Stimulated activated CD8-positive, alpha-beta memory T cell treated with anti-CD3 and anti-CD28 coated beads, Interleukin-4, amount 100 ng/mL, for 24 hours (primary cell): ENCODE measurements at places on chromosomes 6 and 20.

GRCh38 chr6:126773112-126773805 is 345.2 kb upstream of the RSPO3 start:
- no peak for DNase-seq

GRCh38 chr20:62065674-62066338 is at the start of gene TAF4:
Gene TAF4, minus strand, starts transcription at chr20:62065881. Its CDS starts 71 bp downstream, at chr20:62065810.
- peak; percentile 70 for DNase-seq

DNA sequence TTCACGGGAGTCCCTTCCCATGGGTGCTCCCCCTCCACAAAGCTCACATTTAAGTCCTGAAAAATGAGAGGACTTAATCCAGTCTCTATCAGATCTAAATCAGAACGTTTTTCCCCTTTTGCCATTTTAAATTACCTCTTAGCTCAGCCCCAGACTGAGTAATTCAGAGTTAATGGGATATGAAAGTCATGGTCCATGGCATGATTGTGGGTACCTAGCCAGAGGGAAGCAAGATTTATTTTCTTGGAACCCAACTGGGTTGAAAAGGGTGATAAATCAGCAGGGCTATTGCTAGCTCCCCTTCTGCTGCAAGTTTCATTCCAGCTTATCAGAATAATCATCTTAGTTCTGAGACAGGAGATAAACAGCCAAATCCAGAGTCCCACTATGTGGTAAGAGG is 320.2 kb upstream of the CHD6 start:
- no peak for DNase-seq

DNA sequence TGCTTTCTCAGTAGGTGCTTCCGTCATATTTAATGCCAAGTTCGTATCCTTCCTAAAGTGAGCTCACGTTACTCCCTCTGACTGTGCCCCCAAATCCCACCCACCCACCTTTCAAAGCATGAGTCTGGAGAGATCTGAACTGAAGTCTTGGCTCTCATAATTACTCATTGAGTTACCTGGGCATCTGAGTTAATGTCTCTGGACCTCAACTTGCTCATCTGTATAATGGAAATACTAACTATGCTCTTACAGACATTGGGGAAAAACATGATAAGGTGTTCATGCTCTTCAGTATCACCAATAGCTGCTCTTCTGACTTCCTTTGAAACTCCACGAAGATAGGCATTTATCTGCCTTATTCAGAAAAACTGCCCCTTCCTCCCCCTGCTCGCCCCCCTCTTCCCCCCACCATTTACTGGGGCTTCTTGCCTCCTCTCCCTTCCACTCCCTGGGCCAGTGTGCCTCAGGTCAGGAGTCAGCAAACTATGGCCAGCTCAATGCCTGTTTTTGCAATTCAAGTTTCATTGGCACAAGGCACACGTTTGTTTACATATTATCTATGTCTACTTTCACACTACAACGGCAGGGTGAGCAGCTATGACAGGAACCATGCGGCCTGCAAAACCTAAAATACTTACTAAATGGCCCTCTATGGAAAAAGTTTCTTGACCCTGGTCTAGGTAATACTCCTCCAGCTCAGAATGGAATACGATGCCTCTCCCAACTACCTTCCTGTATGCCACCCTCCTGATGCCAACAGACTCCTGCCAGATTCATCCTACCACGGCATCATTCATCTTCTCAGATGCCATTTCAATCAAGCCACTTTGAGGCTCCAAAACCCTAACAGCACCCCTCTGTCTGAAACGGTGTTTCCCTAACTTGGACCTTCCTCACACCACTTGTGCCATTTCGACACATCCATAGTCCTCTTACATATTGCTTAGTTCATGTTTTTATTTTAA is 138.7 kb downstream of the ZMYND8 start:
- DNase-seq = no peak

DNA sequence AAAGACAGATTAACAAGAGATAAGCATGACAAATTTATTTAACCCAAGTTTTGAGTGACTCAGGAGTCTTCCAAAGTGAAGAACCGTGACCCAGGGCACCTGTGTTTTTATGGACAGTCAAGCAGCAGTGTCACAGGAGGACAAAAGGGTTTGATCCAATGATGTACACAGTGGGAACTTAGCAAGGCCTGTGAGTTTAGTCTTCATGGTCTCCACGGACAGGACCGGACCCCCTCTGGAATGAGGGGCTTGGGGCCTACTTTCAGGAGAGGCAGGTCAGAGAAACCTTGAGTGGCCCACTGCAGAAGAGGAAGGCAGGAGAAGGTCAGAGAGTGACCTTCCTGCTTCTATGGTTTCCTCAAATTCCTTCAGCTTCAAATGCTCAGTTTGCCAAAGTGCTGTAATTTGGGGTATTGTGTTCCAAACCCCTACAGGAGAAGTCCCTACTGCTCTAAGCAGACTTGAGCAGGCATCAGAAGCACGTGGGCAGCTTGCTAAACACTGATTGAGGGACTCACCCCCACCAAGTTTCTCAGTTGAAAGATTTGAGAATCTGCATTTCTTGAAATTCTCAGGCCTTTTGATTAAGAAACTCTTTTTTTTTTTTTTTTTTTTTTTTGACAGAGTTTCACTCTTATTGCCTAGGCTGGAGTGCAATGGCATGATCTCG is 26.4 kb upstream of the ZMYND8 start:
- DNase-seq = no peak

DNA sequence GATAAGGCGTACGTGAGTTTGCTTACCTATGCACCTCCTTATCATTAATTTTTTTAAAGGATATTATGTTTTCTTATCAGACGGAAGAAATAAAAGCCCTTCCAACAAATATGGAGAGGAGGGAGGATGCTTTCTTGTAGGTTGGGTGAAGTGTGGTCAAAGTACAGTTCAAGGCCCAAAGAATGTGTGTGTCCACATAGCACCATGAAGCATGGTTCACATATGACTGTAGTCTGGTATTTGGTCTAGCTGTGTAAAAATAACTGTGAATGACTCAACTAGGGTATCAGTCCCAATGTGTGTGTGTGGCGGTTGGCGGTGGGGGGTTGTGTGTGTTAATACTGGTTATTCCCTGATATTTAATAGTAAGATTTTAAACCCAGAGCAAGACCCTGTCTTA is 212.7 kb downstream of the TMEM242 start:
- no peak for DNase-seq

- DNase-seq = no peak
These were observed 429.0 kb upstream of the NRSN1 start for GRCh38 chr6:23696992-23697391.
